ENCODE measurements at places on chromosomes 2 and 18.

GRCh38 chr2:212730994-212731393 is 192.4 kb upstream of the ERBB4 start:
- DNase-seq, result no peak

DNA sequence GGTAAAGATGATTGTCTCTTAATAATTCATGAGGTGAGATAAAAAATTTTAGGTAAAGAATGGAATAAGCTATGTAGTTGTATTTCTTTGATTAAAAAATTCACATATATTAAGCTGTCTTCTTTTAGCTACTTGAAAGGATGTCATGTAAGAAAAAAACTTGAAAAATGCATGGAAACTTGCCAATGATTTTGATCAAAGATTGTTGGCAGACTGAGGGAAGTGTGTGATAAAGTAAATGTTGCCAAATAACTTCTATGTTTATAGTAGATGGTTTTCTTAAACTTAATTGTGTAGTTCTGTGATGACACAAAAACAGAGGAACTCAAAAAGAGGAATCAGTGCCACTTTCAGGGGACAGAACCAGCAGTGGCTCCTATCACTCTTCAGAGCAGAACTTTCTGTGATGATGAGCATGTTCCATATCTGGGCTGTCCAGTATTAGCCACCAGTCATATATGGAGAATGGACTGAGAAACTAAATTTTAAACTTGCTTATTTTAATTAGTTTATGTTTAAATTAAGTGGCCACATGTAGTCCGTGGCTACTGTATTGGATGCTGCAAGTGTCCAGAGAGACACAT is 51.9 kb upstream of the SLC38A11 start:
- DNase-seq, result no peak

DNA sequence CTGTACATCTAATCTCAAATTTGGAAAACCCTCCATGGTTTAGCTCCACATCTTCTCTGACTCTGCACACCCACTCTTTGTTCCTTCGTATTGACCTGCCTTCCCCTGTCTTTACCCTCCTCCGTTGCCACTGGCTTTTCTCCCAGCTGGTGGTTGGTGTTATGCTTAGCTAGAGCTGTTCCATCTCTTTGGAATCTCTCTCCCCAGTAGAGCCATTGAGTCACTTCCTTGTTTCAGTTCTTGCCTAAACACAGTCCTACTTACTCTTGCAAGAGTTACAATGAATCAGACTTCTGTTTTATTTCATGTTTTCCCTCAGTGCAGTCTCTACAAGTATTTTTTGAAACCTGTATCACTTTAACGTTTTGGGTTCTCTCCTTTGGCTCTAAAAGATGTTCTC is 263.9 kb downstream of the LTBP1 start:
- DNase-seq, result peak; percentile 95

DNA sequence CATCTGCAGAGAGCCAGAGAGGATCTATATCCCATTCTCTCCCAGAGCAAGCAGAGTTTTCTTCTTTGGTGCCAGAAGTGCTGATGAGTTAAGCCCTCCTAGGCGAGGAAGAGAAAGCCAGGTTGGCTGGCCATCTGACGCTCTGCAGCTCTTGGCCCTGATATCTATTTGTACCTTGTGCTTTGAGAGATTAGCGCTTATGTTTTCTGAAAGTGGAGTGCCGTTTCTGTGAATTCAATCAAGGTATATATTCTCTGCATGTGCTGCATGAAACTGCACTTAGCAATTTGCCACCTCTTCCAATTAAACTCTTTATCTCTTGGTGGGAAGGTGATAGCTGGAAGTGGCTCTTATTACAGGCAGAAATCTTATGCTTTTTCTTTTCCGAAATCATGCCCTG is 177.5 kb downstream of the LPIN1 start:
- DNase-seq, result no peak

DNA sequence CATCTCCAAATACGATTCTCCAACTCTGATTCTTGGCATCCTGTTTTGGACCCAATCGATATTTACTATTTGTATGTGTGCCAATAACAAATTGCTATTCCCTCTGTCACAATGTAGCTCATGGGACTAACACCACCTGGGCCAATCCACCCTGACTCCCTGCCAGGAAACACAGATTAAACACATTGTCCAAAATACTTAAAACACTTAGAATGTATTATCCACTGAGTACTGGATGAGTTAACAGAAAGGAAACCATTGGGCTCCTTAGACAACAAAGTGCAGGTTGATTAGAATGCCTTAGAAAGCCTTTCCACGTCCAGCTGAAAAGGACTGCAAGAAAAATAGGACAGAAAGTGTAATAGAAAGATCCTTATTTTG is 79.4 kb upstream of the ARHGAP28 start:
- no peak for DNase-seq

Measured in AG04450 (cell line).